ENCODE measurements at places on chromosomes 7 and 10.

GRCh38 chr7:149867762-149868622, 5.8 kb upstream of the ATP6V0E2 start:
- DNase-seq, result no peak

GRCh38 chr10:11257440-11258090, 239.9 kb downstream of the CELF2 start:
- no peak for DNase-seq

- DNase-seq, result no peak
Measured at GRCh38 chr7:6409944-6410693, 37.6 kb downstream of the DAGLB start.

GRCh38 chr7:127322351-127322750, 69.6 kb upstream of the GRM8 start:
- DNase-seq, result no peak
